Hematopoietic multipotent progenitor cell (in vitro differentiated cells): ENCODE measurements at places on chromosomes 16 and 17.
A peak's percentile ranks its signal among the peaks of the same experiment; 100 is the strongest.

DNA sequence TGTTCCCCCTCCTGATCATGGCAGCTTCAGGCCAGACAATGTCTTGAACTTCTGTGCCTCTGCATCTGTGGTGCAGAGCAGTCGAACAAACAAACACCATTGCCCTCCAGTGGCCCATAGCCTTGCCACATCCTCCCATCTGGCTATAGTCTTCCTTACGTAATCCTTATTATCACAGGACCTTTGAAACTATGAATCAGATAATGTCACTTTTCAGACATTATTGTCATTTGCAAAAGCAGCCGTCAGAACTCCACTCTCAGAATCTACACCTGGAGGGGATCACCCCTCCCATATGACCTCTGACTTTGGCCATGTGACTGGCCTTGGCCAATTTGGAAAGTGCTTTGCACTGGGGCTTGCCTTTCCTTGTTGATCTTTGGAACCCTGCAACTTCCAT is 387.3 kb downstream of the MAF start:
- DNase-seq: no peak

DNA sequence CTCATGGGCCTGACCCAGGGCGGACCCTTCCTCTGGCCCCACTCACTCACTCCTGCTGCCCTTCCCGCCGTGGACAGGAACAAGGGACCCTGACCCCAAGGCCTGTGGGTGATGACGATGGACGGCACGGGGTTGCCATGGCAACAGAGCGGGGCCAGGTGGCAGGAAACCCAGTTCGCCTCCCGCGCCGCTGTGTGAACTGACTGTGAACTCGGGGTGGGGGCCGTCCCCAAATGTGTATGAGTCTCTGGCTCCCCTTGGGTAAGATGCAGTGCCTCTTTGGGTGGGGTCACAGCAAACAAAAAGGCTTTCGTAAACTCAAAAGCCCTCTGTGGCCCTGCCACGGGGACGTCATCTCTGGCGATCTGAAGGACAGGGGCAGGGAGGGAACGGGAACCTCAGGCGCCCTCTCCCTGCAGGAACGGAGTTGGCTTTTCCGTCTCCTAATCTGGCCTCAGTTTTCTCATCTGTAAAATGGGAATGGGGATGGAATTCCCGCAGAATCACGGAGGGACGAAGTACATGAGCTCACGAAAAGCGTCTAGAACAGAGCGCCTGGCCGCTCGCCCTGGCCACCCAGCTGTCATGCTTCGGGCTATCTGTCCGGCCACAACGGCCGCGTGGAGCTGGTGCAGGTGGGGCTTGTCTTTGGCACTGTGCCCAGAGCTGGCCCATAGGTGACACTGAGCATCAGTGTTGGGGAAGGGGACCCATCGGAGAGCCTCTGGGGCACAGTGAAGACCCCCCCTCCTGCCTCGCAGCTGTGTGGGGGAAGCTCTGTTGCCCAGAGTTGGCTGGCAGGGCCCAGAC is 44.9 kb upstream of the PABPN1L start:
- DNase-seq: no peak

DNA sequence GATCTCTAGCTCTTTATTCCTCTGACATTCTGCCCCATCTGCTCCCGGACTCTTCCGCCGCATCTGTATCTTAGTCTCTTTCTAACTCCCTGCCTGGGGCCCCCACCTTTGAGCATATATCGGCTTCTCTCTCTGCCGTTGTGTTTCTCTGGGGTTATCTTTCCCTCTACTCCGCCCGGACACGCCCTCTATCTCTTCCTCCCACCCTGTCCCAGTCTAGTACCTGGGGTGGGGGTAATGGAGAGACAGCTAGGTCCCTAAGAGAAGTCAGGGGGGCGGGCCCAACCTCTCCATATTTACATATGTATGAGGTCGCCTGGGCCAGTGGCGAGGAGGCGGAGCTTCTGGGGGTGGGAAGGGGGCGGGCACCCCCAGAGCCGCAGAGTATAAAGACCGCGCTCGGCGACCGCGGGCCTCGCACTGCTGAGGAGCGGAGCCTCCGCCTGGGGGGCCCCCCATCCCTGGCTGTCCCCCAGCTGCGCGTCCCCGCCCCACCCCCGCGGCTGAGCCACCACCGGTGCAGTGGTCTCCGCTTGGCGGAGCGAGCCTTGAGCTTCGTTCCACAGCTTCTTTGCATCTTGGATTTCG is at the start of gene ATP1B2:
TSS of gene ATP1B2 (plus strand) at position 418 of the 588 bp plus-strand sequence. CDS start 593 bp downstream, outside the sequence.
- DNase-seq: peak; percentile 55

- no peak for DNase-seq
Observed at GRCh38 chr16:81945665-81946064, 65.6 kb downstream of the SDR42E1 start.

GRCh38 chr16:15509051-15509592 is 74.7 kb downstream of the BMERB1 start:
- DNase-seq: no peak

GRCh38 chr17:69588827-69589239 is 174.3 kb downstream of the MAP2K6 start:
- DNase-seq: no peak

DNA sequence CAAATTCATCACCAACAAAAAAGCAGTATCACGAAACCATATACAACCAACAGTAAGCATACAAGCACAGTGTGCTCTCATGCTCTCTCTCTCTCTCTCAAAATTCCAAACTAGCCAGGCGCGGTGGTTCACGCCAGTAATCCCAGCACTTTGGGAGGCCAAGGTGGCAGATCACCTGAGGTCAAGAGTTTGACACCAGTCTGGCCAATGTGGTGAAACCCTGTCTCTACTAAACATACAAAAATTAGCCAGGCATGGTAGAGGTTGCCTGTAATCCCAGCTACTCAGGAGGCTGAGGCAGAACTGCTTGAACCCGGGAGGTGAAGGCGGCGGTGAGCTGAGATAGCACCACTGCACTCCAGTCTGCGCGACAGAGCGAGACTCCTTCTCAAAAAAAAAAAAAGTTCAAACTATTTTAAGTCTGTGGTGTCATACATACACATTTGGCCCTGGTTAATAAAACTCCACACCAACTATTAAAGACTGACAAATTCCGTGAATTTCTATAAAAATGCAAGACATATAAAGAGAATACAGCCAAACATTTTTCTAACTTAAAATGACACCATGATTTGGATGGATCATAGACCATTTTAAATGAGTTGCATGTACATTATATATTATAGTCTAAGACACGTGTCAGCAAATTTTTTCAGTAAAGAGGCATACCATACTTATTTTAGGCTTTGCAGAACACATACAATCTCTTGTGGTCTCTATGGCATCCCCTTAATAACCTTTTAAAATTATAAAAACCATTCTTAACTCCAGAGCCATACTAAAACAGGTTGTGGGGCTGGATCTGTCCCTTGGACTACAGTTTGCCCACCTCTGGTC is 30.9 kb downstream of the GLG1 start:
- DNase-seq: no peak

GRCh38 chr17:71976011-71976649 is 144.7 kb upstream of the SOX9 start:
- no peak for DNase-seq

GRCh38 chr16:21989751-21990150 is 11.2 kb downstream of the PDZD9 start:
- DNase-seq: no peak

DNA sequence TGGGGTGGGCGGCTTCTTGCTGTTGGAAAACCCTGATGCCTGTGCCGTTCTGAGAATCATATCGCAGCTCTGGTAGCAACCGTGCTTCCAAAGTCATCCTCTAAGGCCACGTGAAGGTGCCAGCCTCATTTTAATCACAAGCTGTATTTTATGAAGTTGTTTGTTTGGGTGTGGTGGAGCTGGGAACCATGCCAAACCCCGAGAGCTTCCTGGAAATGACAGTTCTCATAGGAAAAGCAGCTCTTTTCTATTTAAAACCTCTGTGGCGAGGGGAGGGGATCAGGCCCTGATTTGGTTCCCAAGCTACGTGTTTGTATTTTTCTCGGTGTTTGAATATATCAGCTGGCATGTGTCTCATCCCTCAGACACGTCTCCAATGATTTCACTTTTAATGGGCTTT is 21.7 kb downstream of the KNOP1 start:
- peak; percentile 57 for DNase-seq

DNA sequence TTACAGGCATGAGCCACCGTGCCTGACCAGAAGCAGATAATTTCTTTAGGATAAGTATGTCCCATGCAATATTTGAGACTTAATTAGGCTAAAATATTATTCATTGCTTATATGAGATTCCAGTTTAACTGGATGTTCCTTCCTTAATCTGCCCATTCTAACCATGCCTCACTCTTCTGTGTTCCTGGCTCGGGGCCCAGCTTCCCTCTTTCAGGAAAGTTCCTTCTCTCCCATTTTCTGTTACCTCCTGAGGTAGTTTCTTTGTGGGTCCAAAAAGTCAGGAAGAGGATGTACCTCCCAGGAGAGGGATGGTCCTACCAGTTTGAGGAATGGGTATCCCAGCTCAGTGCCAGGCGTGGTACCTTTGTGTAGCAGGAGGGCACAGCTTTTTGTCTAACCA is 23.3 kb downstream of the UNK start:
- no peak for DNase-seq

DNA sequence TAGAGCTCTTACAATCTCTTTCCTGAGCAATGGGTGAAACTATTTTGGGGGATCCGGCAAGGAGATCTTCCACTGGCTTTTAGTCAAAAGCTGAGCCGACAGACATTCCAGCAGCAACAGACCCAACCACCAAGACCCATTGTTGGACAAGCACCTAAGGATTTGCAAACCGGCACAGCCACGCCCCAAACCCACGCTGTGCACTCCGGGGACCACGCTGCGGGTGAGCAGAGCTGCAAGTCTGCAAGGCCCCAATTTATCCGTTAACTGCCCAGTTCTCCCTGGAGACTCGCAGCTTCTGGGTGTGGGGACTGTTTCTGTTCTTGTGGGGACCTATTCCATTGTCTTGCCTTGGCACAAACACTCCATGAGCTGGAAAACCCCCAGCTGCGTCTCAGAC is 45.9 kb downstream of the C16orf95 start:
- no peak for DNase-seq

- DNase-seq: no peak
Observed at GRCh38 chr17:59779521-59779920, 72.1 kb downstream of the VMP1 start.

DNA sequence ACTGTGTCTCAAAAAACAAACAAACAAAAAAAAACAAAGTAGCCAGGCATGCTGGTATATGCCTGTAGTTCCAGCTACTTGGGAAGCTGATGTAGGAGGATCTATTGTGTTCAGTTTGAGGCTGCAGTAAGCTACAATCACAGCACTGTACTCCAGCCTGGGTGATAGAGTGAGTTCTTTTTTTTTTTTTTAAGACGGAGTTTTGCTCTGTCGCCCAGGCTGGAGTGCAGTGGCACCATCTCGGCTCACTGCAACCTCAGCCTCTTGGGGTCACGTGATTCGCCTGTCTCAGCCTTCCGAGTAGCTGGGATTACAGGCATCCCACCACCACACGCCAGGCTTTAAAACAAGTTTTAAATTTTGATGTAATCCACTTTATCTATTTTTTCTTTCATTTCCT is 80.2 kb upstream of the STAC2 start:
- no peak for DNase-seq

- DNase-seq: no peak
Observed at GRCh38 chr17:78266771-78267170, 35.3 kb downstream of the TMEM235 start.

GRCh38 chr17:40551091-40551878 is 14.0 kb downstream of the CCR7 start:
- DNase-seq: no peak

- DNase-seq: no peak
Observed at GRCh38 chr17:43721537-43722268, 36.9 kb downstream of the SOST start.

GRCh38 chr16:84847564-84848355 is 28.0 kb downstream of the CRISPLD2 start:
- DNase-seq: no peak

GRCh38 chr17:10317543-10317834 is 55.3 kb downstream of the MYH13 start:
- no peak for DNase-seq

- no peak for DNase-seq
Observed at GRCh38 chr17:21542991-21543390, 149.3 kb upstream of the KCNJ18 start.

- no peak for DNase-seq
Observed at GRCh38 chr17:42475835-42476234, 17.2 kb downstream of the ATP6V0A1 start.

GRCh38 chr17:49886036-49886435 is 38.2 kb upstream of the TAC4 start:
- no peak for DNase-seq

DNA sequence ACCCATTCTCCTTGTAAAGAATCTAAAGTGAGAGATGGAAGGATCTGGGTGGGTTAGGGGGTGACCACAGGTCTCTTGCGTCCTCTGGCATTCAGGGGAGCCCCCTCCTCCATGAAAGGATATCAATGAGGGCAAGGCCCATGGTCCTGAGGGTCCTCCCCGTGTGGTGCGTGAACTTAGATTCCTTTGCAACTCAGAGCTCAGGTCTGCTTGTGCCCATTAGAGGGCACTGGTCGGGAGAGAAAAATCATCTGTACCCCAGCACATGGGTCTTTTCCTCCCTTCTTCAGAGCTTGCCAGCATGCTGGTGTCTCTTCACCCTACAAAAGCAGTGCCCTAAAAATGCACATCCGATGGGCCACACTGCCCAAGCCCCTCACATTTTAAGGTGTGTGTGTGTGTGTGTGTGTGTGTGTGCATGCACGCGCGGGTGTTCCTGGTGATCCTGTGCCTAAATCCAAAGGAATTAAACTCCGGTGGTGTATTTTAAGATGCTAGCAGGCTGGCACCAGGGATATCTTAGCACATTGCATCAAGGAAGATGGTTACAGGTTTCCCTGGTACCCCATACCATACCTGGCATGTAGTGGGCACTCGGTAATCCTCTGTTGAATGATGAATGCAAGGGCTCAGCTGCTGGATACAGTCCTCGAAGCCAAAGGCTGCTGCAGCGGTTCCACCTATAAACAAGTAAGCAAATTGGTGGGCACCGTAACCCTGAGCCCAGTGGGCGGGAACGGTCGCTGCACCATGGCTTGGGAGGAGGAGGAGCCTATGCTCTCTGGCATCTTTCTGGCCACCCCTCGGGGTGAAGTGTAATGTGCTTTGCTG is 4.7 kb downstream of the C1QTNF1 start:
- no peak for DNase-seq

DNA sequence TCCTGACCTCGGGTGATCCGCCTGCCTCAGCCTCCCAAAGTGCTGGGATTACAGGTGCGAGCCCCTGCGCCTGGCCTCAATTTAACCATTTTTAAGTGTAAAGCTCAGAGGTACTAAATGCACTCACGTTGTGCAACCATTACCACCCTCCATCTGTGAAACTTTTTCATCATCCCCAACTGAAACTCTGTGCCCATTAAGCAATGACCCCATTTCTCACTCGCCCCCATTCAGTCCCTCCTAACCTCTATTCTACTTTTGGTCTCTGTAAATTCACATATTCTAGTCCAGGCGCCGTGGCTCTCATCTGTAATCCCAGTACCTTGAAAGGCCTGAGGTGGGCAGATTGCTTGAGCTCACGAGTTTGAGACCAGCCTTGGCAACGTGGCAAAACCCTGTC is 8.3 kb upstream of the SPNS3 start:
- DNase-seq: no peak

GRCh38 chr16:17951378-17951777 is 385.2 kb downstream of the NPIPA8 start:
- no peak for DNase-seq

- DNase-seq: no peak
Observed at GRCh38 chr17:72665852-72666851, 426.3 kb downstream of the SLC39A11 start.
